CD4-positive, CD25-positive, alpha-beta regulatory T cell (primary cell): ENCODE measurements at places on chromosomes 12 and 14.

DNA sequence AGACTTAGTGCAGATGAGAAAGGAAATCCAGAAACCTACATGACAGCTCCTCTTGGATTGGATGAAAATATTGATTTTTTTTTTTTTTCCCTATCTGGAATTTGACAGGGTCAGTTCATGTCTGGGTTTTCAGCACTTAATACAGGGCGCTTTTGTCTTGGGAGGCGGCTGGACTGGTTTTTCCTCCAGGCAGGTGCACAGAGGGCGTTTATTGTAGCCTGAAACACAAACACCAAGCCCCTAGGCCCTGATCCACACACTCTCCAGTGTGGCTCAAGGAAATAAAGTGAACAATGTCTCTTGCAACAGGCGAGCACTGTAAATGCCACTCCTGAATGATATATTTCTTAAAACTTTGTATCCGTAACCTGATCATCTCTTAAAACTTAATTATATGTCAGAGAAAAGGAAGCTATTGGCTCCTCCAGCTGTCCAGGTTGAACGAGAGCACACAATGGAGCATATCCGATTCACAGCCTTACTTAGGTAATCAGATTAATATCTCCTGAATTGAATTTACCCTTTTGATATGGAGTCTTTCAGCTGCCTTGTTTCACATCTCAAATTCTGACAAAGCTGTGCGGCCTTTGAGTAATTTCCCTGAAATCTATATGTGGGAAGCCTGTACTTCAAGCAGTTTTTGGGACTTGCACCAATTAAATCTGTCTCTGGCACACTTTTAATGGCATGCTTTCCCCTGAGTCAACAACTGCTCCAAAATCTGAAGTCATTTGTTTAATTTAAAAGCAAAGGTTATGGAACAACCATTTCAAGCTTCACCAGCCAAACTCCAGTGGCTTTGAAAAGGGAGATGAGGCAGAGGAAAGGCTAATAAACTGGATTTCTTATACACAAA, 485.7 kb downstream of the ZFP36L1 start:
- H3K4me1 ChIP-seq = peaks cover 4% of the 10 kb centered on the region
- H3K27ac ChIP-seq = no peak overlapping the region
- H3K27me3 ChIP-seq = no peaks in the 10 kb centered on the region
- no peak overlapping the region for H3K4me3 ChIP-seq
- no peak for DNase-seq
- no peaks in the 10 kb centered on the region for H3K36me3 ChIP-seq

DNA sequence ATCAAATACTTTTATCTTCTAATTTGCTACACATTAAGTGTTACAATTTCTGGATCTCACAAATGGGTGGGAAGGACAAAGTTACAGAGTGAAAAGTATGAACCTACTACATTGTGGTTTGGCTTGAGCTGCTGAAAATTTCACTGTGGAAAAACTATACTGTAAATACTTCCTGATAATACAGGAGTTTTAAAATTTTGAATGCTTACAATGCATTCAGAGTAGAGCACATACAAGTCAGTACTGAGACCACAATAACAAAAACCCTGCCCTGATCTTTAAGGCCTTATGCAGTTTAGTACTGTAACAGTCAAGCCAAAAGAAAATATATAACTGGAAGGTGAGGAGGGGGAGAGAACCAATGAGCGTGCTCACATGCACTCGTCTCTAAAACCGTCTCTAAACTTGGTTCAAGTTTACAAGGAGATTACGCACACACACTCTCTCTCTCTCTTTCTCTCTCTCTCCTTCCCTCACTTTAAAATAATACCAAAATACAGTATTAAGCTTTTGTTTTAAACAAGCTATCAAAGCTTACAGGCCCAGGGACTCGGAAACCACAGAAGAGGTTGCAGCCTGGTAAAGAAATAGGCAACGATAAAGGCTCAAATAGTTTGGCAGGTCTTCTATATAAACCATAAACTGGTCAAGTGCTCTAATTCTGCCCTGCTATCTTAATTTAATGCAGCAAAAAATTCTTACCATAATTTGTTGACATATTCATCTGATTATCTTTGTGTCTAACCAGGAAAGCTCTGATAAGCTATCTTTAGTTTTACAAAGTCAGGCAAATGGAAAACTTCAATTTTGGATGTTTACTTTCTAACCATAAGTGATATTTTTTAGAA, 58.0 kb downstream of the ATF7 start:
- H3K36me3 ChIP-seq = peaks cover 6% of the 10 kb centered on the region

- no peaks in the 10 kb centered on the region for H3K4me1 ChIP-seq
- no peaks in the 10 kb centered on the region for H3K36me3 ChIP-seq
- no peak for DNase-seq
- no peaks in the 10 kb centered on the region for H3K27me3 ChIP-seq
- H3K4me3 ChIP-seq = no peak overlapping the region
These were observed 242.0 kb upstream of the DAAM1 start for GRCh38 chr14:58946431-58946830.

DNA sequence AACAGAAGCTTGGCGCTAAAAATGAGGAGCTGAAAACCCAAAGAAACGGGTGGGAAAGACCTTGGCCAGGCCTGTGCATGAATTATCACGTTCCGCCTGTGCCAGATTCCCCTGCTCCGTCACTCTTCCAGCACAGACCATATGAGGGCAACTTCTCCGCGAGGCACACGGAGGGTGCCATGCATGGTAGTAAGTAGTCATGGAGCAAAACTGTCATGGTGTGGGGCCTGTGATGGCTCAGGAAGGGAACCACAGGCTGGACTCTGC, 148.2 kb downstream of the ANO2 start:
- H3K36me3 ChIP-seq = no peaks in the 10 kb centered on the region
- no peak for DNase-seq
- H3K4me1 ChIP-seq = no peaks in the 10 kb centered on the region
- H3K27ac ChIP-seq = no peak overlapping the region

- no peaks in the 10 kb centered on the region for H3K27me3 ChIP-seq
- H3K27ac ChIP-seq = no peak overlapping the region
- DNase-seq = no peak
- H3K4me1 ChIP-seq = no peaks in the 10 kb centered on the region
These were observed 146.4 kb downstream of the LLPH start for GRCh38 chr12:65984227-65984479.
